ENCODE measurements at places on chromosomes 2 and 18.

DNA sequence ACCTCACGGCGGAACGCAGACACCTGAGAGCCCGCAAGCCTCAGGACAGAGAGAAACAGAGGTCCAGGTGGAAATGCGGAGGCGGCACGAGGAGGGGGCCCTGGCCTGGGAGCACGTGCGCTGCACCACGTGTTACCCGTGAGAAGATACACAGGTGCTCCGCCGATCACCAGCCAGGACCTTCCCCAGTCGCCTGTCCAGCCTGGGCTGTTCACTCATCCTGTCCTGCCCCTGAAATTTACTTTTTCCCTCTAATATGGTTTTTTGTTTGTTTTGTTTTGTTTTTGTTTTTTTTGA lies 44.3 kb downstream of the TWIST2 start:
- no peak for DNase-seq

GRCh38 chr2:83565626-83566025 lies 893.5 kb downstream of the SUCLG1 start:
- no peak for DNase-seq

DNA sequence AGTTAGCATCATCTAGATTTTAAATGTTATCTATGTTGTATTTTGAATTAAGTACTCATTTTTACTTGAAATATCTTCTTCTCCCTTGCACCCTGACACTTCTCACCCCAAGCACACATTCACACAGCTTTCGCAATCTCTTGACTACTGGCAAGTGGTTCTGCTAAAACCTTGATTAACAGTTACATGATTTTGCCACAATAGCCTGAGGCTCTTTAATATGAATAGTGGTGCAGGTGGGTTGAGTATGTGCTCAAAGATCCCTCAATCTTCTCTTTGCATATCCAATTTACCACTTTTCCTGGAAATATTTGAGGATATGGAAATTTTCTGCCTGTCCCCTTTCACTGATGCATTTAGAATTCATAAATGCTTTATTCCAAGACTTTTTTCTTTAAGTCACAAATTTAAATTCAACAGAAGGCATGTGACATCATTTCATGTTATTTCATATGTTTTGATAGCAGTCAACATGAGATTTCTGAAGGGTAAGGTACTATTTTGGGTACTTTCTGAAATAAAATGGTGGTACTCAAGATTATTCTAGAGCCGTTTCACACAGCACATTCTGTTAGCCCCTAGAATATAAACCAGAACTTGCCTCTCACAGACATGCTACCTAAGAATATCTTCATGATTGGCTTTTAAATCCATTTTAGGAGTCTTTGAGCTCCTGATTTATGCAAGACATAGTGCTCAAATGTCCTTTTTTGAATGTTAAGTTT lies 339.7 kb downstream of the RPRM start:
- DNase-seq, result no peak

DNA sequence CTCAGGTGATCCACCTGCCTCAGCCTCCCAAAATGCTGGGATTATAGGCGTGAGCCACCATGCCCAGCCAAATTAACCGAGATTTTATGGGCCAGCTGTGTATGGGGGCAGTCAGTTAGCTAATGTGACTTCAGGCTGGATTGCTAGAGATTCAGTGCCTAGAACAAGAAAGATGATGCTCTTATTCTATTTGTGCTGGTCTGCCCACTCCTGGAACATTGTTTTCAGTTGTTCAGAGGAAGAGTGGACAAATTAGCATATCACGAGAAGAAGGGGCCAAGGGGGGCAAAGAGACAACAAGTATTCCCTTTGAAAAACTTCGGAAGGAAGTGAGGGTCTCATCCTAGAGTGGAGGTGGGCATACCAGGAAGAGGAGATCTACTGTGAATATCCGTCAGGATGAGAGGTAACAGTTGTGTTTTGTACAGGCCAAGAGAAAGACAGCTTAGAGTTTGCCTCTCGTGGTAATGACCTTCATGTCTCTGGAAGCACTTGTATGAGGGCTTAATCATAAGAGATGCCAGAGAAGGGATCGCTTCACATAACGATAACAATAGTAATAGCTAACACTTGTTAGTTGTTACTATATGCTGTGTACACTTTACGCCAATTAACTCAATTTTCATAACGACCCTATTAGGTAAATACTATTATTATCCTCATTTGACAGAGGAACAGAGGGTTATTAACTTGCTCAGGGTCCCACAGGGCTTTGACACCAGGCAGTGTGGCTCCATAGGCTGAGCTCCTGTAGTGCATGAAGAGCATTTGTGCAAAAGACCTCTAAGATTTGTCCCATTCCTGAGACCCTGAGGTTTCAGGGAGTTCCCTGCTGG lies 138.3 kb downstream of the DDX1 start:
- DNase-seq, result no peak

- DNase-seq, result peak; percentile 47
These were observed 714 bp downstream of the RPIA start for GRCh38 chr2:88692187-88692586.

All from activated T-cell treated with anti-CD3 and anti-CD28 coated beads, Interleukin-2, amount 50 U/mL, for 72 hours (primary cell).